ENCODE measurements at places on chromosomes 2 and 18. TPM values are rescaled to one million over a fixed set of nuclear protein-coding genes. Genes with fewer than 3 reads are reported as not detected.

TRABD2A gene
- 7.6 TPM for total RNA-seq

APOB gene
- total RNA-seq = 0.07 TPM

IL1F10 gene
- not detected for total RNA-seq

AMMECR1L gene
- total RNA-seq = 11.2 TPM

C2orf15 gene
- total RNA-seq = 5.7 TPM

MC2R gene
- total RNA-seq = not detected

IL36B gene
- total RNA-seq = not detected

CCDC138 gene
- total RNA-seq = 13.6 TPM

EMILIN1 gene
- total RNA-seq = 5.1 TPM

ADD2 gene
- 79.4 TPM for total RNA-seq

GRCh38 chr2:152573168-152573567 is 144.1 kb downstream of the PRPF40A start:
- DNase-seq = no peak

DNA sequence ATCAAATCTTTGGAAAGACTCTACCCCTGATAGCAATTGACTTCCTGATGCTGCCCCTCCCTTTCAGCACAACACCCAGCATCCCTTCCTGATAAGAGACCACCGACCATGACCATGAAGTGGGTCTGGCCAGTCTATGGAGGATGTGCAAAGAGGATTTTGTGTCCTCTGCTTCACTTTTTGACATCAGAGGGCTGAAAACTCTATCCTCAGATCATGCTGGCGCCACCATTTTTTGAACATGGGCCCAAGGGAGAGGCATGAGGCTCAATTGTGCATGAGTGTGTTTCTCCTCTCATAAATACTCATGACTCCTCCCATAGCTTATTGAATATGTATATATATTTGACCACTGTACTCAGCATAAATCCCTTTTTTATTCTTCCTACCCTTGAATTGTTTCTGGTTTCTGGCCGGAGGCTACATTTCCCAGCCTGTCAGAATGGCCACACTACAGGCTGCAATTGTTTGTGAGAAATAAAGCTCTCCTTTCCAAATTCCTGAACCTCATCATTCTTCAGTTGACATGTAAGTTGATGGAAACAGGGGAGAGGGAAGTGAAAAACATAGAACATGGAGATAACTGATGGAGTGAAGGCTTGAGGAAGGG is 314.1 kb downstream of the MYCN start:
- no peak for DNase-seq

- no peak for DNase-seq
These were observed 17.1 kb downstream of the NEMP2 start for GRCh38 chr2:190517468-190517867.

DNA sequence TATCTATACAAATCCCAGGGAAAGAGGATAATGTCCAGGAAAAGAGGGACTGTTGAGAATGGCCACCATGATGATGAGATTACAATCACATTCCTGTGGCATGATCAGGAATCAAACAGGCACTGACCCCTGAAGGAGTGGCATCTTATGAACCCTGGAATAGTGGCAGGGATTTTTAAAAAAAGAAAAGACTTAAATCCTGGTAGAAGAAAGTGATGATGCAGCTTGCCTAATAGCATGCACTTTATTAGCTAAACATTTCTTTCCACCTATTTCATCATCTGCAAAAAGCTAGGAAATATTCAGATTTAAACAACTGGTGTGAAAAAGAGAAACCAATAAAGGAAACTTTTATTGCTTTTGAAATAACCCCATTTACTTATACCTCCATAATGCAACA is 87.2 kb upstream of the FSHR start:
- no peak for DNase-seq

DNA sequence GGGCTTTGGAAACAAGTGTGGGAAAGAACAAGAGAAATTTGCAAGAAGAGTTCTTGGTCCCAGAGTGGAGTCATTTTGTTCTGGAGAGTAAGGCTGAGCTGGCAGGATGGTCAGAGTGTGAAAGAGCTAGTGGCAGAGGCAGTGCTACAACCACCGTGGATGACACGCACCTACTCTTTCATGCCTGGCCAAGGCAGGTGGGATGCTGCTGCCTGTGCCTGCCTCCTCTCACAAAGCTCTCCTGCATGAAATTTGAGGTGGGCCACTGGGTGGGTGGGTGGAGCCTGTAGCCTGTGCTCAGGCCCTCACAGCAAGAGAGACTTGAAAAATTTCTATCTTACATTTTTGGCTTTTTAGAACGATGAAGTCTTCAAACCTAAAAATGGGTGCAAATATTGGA is 9.4 kb upstream of the INO80C start:
- DNase-seq = no peak

DNA sequence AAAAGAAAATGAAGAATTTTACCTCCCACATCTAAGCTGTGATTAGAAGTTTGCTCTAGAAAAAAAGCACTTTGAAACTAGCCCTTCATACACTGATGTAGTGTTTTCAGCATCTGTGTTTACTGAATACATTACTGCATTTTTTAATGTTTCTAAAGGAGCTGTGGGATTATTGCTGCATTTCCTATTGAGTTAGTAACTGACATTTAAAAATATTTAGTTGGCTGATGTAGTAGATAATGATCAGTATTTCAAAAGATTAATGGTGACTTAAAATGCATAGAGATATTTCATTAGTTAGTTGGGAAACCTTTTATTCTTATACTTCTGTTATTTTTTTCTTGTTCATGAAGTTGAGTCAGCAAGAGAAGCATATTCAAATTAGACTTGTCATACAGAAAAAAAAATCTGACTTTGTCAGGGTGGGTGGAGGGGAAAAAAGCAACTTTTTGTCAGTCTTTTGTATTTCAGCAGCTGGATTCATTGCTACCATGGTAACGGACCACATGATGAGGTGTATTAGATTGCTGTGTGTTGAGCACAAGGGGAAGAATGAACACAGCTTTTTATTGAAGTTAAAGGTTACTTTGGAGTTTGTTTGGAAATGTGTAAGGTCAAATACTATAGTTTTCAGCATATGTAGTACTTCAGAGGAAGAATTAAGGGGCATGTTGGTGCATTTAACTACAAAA is at the start of gene DTNA:
TSS of gene DTNA (plus strand) at position 549 of the 692 bp plus-strand sequence. CDS start 45,679 bp downstream, outside the sequence.
- DNase-seq = no peak

DNA sequence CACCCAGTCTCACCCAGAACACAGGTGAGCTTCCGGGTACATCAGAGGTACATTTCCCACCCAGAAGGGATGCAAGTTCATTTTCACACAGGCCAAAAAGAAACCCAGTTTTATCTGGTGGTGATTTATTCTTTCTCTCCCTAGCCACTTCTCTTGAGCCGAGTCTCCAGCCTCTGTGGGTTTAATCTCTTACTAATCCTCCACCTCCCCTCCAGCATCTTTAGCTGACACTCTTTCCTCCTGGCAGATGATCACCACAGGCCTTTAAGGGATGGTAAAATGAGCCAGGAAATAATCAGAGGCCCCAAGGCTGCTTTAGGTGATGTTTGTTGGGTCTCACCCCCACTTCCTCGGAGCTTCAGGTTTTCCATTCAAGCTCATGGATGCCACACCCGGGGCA is 145.7 kb upstream of the DLX2 start:
- DNase-seq = no peak

- peak; percentile 53 for DNase-seq
These were observed 153.7 kb downstream of the TGIF1 start for GRCh38 chr18:3603421-3604234.

GRCh38 chr18:63422087-63422863 is at the start of gene VPS4B:
Gene VPS4B, minus strand, starts transcription at chr18:63422476. Its CDS starts 217 bp downstream, at chr18:63422259.
- DNase-seq = peak; percentile 95

- DNase-seq = no peak
These were observed 21.3 kb downstream of the SKA1 start for GRCh38 chr18:50396005-50396660.

DNA sequence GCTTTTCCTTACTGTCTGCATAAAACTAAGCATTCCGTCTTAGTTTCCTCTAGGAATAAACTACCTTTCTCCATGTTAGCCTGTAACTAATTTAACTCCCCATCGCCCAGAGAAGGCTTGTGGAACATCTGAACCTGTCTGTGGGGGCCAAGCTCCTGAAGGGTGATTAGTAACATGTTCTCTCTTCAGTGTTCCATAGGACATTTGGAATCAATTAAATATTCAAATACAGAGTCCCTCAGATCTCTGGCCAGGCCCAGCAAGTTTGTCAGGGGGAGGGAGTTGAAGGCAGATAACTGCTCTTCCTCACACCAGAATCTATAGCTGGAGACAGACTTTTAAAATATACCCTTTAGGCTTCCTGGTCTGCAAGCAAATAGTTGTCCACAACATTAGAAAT is 8.8 kb downstream of the RDH14 start:
- DNase-seq = no peak

GRCh38 chr18:43277164-43277600 is at the start of gene SYT4:
Gene SYT4, minus strand, starts transcription at chr18:43277490. Its CDS starts 209 bp downstream, at chr18:43277281.
- peak; percentile 33 for DNase-seq

GRCh38 chr2:75484840-75485239 is 75.9 kb downstream of the EVA1A start:
- DNase-seq = no peak

DNA sequence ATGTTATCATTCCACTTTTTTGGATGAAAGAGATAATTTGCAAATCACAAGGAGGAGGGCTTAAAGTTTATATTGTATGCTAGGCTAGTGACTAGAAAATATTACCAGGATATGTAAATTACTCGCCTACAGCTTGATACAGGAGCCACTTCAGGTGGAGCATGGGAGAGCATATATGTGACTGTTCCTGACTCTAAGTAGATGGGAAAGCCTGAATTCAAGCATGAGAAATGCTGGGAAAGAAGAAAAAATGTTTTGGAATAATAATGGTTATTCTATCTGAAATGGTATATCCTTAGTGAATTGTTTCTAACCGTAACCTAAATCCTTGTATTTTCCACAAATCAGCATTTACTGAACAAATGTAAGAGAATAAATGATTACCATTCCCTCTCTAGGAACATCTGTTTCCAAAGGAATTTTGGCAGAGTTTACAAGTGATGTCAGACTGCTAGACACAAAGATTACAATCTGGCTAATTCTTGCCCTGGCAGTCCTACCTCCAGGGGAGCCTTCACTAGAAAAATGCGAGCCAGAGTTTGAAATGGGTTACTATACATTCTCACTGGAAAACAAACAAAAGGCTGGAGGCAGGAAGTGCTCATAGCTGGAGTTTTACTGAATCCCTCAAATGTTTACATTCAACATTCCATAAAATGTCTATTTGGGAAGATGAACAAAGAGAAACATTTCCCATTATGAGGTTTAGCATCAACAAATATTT is 129.4 kb upstream of the MAPRE2 start:
- DNase-seq = no peak

DNA sequence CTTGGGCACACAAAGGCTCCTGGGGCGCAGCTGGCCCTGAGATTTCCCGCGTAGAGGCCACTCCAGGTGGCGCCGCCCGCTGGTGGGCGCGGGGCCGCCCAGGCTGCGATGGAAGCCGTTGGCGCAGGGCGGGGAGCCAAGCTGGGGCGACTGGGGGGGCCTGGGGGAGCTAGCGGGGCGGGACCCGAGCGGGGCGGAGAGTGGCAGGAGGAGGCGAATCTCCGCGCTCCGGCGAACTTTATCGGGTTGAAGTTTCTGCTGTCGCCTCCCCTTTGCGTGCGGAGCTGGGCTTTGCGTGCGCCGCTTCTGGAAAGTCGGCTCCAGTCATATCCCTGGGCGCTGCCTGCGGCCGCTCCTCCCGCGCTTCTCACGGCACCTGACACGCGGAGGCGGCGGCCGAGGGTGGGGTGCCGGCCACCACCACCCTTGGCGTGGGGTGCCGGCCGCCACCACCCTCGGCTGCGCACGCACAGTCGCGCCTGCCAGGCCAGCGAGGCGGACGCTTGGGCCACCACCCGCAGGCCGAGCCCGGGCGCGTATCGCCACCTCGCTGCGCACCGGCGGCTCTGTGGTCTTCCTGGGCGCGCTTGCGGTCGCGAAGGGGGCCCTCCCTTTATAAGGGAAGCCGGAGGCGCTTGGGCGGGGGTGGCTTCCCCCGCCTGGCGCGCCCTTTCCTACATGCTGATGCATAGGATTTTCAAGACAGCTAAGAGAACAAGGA is 919 bp upstream of the CYP1B1 start:
- peak; percentile 88 for DNase-seq

- DNase-seq = no peak
These were observed 12.3 kb downstream of the AQP12B start for GRCh38 chr2:240670402-240670801.

- no peak for DNase-seq
These were observed 20.3 kb downstream of the TBR1 start for GRCh38 chr2:161436411-161436810.

- no peak for DNase-seq
These were observed 549.6 kb upstream of the CELF4 start for GRCh38 chr18:38115201-38115600.

GRCh38 chr2:147197754-147198483 is 646.9 kb upstream of the ACVR2A start:
- DNase-seq = no peak

- no peak for DNase-seq
These were observed 83.9 kb downstream of the PDK1 start for GRCh38 chr2:172639823-172640222.

DNA sequence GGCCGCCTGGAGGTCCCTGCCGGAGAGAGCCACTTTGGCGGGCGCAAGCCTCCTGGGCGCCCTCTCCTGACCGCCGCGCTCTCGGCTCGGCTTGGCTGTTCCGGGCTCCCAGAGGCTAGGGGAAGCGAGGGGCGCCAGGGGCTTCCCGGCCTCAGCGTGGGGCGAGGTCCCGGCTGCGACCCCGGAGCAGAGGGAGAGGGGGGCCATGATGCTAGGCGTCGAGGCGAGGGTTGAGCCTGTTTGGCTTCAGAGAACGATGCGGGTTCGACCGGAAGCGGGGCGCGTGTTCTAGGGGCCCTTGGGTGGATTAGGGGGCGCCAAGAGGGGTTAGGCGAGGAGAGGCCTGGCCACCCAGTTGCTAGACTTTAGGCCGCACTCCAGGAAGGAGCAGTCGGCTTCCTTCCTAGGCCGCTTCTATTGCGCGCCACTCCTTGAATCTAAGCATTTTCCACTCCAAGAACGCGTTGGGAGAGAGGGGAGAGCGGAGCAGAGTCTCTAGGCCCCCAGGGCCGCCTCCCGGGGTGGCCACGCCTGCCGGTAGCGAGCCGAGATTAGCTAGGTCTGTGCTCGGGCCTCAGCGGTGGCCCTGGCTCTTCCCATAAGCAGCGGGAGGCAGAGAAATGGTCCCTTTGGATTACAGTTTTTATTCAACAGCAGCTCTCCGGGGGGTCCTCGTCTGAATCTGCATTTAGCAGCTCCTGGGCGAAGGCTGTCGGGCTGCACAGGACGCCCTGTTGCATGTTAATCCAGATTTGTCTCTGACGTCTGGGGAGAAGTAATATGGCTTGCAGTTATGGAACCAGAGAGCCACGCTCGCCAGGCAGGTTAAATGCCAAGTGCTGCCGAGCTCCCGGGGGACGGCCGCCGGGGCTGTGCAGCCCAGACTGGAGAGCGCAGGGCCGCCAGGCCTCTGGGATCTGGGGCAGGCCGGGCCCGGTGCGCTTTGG is 11.3 kb downstream of the MEIS1 start:
- DNase-seq = peak; percentile 84

Data from H7 (cell line).